ENCODE measurements at places on chromosomes 6 and 20. TPM values are rescaled to one million over a fixed set of nuclear protein-coding genes. Genes with fewer than 3 reads are reported as not detected.
A peak's percentile ranks its signal among the peaks of the same experiment; 100 is the strongest.

DNA sequence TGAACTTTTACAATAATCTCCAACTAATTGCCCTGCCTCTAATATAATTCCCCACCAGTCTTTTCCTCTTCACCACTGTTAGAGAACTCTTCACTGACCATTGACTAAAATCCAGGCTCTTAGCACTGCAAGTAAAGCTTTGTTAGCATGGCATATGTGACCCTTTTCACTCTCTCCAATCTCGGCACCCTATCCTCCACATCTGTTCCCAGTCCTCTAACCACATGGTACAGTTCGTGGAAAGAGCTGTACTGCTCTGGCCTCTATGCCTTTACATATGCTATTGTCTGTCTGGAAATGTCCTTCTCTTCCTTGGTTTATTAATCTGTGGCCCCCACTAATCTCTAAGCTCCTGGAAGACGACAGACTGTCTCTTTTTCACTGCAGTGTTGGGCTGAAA lies 63.0 kb upstream of the EIF2S2 start:
- no peak for DNase-seq

GRCh38 chr6:111823831-111824607 lies 49.2 kb downstream of the FYN start:
- no peak for DNase-seq

GRCh38 chr6:13141387-13141786 lies 186.9 kb downstream of the TBC1D7 start:
- DNase-seq = no peak

DNA sequence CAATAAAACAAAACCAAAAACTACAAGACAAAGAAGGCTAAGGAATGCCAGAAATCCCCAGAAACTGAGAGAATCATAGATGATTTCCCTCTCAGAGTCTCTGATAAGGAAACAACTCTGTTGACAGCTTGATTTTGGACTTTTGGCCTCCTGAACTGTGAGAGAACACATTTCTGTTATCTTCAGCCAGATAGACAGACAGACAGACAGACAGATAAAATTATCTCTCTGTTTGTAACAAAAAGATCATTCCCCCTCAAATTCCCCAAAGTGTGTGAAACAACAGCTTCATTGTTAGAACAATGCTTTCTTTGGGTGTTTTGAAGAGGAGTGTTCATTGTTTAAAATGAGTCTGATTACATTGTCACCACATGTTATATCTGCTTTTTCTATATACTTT lies 148.2 kb downstream of the BCKDHB start:
- DNase-seq = no peak

- DNase-seq = no peak
Measured at GRCh38 chr6:31285486-31285885, 13.6 kb upstream of the HLA-C start.

DNA sequence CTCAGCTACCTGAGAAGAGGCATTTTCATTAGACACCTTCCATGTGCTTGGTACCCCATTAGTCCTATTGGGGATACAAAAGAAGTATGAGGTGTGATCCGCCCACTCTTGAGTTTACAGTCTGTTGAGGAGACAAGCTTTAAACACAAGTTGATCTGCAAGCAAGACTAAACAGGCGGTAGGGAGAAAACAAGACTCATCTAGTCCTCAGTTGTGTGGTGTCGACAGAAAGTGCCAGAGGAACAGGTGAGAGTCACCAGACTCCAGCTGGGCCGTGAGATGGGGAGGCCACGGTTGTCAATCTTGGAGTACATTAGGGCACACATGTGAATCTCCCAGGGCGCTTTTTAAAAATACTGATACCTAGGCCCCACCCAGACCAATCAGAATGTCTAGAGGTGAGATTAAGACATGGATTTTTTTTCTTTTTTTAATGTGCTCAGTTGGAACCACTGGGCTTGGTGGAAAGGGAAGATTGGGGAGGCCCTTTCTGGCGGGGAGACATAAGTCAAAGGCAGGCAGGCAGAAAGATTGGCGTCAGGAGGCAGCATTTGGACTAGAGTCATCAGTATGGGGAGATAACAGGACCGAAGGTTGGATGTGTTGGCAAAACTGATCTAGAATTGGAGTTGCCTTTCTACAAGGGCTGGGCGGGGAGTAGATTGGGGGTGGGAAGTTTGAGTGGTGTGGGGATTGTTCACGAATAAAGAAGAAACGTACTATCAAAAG lies 10.4 kb downstream of the E2F3 start:
- DNase-seq = no peak

DNA sequence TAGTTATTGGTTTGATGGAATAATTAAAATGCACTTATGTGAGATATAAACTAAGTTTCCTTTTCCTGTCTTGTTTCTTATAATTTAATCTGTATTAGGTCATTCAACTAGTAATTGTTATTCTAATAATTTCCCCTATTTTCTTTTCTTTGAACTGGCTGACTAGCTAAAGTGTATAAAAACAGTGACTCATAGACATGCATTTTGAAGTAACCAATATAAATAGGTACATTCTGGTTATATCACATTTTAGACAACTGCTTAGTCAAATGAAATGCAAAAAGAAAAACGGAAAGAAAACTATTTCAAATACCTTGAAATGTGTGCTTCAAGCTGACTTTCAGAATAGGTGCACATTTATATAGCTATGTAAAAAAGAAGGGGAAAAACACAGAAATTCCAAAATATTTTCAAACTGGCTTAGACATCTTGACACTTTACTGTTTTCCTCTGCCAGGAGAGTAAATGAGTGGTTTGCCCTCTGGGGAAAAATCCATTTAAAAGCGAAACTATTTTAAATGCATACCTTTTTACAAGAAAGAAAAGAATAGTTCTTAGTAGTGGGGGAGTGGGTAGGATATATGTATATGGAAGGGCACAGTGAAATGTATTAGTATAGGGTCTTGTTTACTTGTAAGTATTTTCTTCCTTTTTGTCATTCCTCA lies 28.3 kb downstream of the KCNQ5 start:
- DNase-seq = no peak

- DNase-seq = no peak
Measured at GRCh38 chr20:24972341-24972740, 20.2 kb downstream of the APMAP start.

DNA sequence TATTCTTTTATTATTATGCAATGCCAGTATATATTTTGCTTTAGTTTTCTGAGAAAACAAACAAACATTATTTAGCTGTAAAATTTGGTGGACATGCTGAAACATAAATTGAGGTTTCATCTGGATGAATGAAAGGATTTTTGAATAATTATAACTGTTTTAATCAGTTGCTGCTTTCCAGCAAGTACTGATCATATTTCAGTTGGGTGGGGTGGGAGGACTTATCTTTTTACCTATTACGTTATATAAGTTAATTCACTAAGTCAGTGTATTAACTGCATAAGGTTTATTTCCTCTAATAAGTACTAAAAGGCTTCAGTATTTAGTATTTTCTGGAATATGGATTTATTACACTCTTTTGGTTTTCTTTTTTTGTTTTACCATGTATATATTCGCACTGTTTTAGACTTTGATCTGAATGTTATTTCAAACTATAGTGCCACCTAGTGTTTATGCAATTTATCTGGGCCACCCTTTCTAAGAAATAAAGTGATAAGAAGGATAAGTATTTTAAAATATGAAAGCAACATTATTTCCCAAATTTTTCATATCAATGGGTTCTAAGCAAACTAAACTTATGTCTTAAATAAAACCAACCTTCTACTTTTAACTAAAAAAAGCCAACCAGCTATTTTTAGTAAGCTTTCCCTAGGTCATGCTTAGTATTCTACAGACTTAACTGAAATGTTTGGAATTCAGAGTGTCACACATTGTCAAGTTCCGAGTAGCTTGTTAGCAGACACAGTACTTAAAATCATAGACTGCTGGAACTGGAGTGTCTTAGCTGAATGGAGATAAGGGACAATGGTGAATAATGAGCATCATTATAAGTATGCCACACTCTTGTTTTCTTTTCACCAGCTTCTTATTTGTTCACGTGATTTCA lies 105.4 kb upstream of the MCHR2 start:
- DNase-seq = no peak

- DNase-seq = peak; percentile 69
Measured at GRCh38 chr6:166958926-166959861, 2.8 kb upstream of the RNASET2 start.

GRCh38 chr20:49701241-49701790 lies 12.4 kb downstream of the B4GALT5 start:
- no peak for DNase-seq

- DNase-seq = no peak
Measured at GRCh38 chr6:137647762-137648447, 153.7 kb upstream of the OLIG3 start.

GRCh38 chr20:42530855-42531448 lies 658.8 kb downstream of the PTPRT start:
- no peak for DNase-seq

- no peak for DNase-seq
Measured at GRCh38 chr6:7282097-7282906, 30.7 kb downstream of the SSR1 start.

GRCh38 chr6:170497841-170498301 lies 55.2 kb downstream of the PSMB1 start:
- DNase-seq = no peak

- no peak for DNase-seq
Measured at GRCh38 chr6:167762259-167762962, 64.3 kb upstream of the AFDN start.

DNA sequence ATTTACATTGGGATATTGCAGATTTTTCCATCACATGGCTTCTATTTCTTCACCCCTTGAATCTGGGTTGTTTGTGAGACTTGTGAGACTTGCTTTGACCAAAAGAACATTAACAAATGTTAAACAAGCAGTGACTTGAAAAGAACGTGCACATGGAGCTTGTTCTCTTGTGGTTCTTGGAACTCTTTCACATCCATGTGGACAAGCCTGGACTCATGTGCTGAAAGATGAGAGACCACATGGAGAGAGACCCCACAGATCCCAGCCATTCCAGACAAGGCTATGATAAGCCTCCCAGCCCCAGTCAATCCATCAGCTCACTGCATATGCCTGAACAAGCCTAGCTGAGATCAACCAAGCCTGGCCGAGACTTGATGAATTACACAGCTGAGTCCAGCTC lies 1365.7 kb upstream of the GJE1 start:
- DNase-seq = no peak

DNA sequence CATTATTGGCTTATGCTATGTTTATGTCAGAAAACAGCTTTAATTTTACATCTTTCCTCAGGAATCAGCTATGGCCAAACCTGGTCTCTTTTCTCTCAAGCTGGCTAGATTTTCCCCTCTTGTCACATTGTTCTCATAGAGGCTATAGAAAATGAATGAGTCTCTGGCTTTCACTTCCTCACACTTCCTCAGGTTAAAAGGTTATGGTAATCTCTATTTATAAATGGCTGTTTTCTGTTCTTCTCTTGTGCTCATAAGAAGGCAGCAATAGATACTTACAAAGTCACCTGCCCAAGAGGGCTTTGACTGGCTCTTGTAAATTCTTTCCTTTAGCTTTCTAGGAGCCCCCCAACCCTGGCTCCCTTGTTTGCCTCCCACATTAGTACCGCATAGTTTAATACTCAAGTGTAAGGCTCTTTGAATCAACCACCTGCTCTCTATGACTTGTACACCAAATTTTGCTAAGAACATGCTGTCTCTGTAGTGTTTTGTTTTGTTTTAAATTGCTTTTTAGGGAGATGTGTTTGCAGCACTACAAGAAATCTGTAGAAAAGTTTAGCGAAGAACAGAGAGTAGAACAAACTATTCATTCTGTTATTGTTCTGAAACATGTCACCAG lies 897.4 kb upstream of the CITED2 start:
- no peak for DNase-seq

GRCh38 chr6:167350731-167351655 lies 26.1 kb downstream of the TTLL2 start:
- peak; percentile 90 for DNase-seq

GRCh38 chr6:14067656-14068055 lies 49.9 kb upstream of the CD83 start:
- DNase-seq = no peak

DNA sequence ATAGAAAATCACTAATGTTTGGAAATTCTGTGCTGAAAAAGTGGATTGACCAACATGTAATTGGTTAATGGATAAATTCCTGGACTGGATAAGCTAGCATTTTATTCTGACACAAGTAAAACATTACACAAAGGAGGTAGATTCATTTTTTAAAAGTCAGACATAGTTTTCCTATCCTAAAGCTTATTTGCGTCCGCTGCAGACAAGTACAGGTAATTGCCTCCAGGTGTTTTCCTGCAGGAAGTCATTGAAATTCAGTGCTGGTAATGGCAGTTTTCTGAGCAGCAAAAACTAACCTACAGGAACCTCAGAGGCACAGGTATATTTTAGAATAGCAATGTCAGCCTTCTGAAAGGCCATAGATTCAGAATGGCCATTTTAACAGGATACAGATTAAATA lies 20.0 kb upstream of the HIVEP1 start:
- DNase-seq = no peak

GRCh38 chr6:125679128-125679527 lies 70.3 kb upstream of the HEY2 start:
- no peak for DNase-seq

DNA sequence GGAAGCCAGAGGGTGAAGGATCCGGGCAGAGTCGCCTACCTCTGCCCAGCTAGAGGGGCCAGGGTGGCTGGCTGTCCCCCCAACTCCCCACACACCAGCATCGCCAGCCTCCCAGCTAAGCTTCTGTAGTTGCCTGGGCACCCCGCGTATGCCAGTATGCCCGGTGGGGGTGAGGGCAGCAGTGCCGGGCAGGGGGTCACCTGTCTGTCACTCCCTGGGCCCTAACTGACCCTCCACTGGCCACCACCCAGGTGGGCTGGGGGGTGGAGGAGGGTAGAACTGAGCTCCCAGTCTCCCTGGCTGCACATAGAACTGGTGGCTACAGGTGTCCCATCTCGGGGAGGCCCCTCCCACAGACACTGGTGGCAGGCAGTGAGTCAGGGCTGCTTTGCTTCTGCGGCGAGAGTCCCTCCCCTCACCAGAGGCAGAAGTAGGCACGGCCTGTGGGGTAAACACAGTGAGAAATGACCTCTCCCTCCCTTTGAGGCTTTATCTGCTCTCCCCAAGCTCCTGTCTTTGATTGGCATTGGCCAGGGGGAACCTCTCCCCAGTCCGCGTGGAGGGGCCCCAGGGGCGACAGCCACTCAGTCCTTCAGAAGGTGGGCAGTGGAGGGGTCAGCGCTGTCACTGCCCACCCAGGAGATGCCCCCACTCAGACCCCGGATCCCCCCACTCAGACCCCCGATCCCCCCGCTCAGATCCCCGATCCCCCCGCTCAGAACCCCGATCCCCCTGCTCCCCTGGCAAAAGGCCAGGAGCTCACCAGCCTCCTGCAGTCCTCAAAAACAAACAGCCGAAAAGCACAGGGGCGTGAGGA lies 2.5 kb downstream of the NTSR1 start:
- DNase-seq = peak; percentile 30

The TMEM200A gene
- total RNA-seq = 2.6 TPM

The DUSP15 gene
- not detected for total RNA-seq

The VSX1 gene
- total RNA-seq = not detected

The SLC39A7 gene
- 45.6 TPM for total RNA-seq

The SLC22A2 gene
- total RNA-seq = not detected

The EYS gene
- total RNA-seq = not detected

The ARMH2 gene
- 1.7 TPM for total RNA-seq

The RAET1L gene
- total RNA-seq = not detected

The ADAM33 gene
- not detected for total RNA-seq

The MCHR2 gene
- not detected for total RNA-seq

The SPATA25 gene
- 0.76 TPM for total RNA-seq
